Central memory CD8-positive, alpha-beta T cell (primary cell): ENCODE measurements at places on chromosomes 1 and 21.
A peak's percentile ranks its signal among the peaks of the same experiment; 100 is the strongest.

DNA sequence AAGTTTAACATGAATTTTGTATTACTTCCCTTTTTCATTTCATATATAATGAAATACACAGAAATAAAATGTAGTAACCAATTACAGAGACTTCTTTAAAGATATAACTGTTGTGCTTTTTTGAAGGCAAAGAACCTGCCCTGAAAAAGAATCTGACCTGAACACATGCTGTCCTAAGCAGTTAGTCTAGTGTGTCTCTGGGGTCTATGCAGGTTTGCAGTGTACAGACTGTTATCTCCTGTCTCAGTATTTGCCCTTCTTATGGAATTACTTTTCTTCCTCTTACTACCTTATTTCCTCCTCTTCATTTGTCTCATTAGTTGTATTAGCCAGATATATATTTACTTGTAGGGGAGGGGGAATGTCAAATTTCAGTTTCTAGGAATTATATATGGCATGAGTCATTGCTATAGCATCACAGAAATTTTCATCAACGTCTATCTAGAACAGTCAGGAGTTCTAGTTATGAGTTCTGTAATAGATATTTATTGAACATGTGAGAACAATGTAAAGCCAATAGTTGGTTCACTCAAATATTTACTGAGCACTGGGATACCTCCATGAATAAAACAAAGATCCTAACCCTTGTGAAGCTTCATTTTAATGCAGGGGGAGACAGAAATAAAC lies 28.4 kb upstream of the PLEKHO1 start:
- no peak for DNase-seq

- peak; percentile 68 for DNase-seq
Observed at GRCh38 chr1:84998642-84999280, 1.8 kb upstream of the MCOLN2 start.

GRCh38 chr1:28773105-28773504 lies 36.4 kb downstream of the YTHDF2 start:
- DNase-seq = no peak

DNA sequence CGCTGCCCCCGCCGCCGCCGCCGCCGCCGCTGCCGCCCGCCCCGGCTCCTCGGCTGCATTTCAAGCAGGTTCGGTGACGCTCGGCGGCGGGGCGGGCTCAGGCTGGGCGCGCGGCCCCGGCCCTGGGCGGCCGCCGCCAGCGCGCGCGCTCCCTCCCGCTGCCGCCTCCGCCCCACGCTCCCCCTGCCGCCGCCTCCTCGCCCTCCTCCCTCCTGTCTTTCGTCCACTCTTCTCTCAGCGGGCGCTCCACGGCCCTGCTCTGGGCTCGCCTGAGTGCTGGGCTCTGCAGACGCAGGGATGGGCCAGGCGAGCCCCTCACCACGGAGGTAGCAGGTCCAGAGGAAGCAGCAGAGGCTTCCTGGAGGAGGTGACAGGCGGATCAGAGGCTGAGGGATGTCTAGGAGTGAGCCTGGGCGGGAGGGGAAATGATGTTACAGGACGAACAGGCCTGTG lies at the start of gene LRP8:
TSS of gene LRP8 (minus strand) at position 62 of the 453 bp plus-strand sequence. CDS start 158 bp downstream, outside the sequence.
- peak; percentile 57 for DNase-seq

DNA sequence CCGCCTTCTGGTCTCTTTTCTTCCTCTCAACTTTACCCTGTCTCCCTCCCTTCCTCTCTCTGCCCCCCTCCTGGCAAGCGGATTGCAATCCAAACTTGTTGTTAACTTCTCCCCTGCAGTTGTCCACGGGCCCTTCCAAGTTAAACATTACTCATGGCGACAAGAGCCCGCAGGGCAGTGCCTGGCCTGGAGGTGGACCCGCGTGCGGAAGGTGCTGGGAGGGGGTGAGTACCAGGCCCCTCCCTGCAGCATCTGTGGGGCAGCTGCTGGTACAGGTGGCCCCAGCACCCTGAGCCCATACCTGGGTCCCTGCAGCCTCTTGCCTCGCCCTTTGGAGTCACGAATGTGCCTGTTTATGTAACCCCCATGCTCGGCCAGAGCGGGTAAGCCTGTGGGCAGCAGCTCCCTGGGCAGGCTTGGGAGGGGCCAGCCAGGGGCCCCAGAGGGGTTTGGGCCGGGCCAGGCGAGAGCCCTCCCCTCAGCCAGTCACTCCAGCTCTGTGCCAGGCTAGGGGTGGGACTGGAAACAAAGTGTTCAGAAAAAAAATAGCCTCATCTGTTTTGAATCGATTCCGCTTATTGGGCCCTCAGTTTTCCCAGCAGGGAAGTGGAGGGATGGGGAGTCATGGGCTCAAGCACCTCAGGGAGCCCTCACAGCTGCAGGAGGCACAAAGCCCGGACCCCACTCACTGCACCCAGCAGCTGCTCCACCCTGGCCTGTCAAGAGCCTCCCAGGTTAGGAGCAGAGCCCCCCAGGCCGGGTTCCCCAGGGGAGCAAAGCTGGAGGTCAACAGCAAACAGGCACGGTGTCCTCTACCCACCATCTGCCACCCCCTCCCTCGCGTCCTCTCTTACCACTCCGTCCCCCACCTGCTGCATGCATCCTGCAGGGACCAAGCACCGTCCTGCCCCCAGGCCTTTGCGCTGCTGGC lies 14.0 kb upstream of the FAAP20 start:
- no peak for DNase-seq

GRCh38 chr1:56385314-56385713 lies 194.0 kb downstream of the PLPP3 start:
- no peak for DNase-seq

DNA sequence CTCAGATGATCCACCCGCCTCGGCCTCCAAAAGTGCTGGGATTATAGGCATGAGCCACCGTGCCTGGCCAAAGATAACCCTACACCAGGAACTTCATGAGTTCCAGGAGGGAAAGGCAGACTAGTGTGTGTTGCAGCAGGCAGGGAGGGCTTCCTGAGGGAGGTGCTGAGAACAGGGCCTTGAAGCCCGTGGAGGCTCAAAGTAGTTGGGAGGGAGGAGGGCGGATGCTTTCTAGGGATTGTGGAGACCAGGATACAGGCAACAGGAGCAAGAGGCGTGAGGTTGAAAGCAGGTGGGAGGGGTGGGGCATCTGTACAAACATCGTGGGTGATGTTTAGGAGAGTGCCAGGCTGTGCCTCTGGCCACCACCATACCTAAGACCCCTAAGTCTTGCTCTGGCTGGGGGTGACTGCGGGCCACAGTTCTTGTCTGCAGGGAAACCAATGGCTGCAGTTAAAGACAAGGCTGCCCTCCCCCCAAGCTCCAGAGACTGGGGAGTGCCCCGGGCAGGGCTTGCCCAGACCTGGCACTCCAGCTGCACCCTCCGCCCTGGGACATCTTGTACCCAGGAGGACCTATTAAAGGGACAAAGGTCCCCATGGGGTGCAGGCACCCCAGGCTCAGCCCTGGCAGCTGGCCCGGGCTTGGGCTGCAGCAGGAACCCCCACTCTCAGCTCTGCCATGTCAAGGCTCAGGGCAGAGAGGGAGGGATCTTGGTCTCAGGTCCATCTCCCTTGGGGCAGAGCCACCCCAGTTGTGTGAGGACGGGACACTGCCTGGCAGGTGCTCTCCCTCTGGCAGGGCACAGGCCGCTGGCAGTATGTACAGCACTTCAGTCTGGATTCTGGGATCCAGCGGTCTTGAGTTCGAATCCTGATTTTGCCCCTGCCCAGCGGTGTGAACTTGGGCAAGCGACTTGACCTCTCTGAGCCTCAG lies 22.1 kb upstream of the CASZ1 start:
- DNase-seq = no peak

DNA sequence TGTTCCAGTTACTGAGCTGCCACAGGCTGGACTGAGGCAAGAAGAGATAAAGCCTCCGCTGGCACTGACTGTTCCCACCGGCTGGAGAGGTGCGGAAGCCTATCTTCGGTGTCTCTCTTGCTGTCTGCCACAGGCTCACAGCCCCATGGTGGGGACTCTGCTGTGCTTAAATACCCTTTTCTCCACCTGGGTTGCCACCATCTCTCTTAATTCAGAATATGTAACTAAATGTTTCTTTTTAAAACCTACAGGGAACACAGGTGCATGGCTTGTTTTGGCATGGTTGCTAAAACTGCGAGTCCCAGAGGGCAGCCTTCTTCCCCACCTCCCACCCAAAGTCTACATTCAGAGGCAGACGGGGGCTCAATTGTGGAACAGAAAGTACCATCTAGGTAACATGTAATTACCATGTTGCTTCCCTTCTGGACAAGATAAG lies 8.1 kb upstream of the LBR start:
- no peak for DNase-seq

- DNase-seq = peak; percentile 24
Observed at GRCh38 chr1:119870917-119871596, 25.3 kb downstream of the ADAM30 start.

GRCh38 chr21:34180826-34181359 lies 107.5 kb downstream of the MRPS6 start:
- no peak for DNase-seq

DNA sequence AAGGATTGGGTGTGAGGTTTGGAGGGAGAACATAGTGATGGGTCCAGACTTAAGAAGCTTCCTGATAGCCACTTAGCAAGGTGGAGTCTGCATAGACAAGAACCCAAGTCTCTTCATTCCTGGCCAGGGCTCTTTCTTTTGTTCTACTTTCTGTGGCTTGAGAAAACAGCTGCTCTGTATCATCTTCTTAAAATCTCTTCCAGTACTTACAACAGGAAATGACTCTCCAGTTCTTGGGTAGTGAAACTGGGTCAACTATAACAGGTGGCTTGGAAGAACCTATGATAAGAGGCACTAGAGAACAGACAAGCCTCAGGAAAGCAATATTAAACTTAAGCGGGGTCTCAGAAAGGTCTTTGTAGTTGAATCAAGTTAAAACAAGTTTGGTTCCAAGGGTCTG lies 148.1 kb upstream of the USP24 start:
- DNase-seq = no peak

- no peak for DNase-seq
Observed at GRCh38 chr1:197356723-197357533, 88.9 kb downstream of the CRB1 start.

DNA sequence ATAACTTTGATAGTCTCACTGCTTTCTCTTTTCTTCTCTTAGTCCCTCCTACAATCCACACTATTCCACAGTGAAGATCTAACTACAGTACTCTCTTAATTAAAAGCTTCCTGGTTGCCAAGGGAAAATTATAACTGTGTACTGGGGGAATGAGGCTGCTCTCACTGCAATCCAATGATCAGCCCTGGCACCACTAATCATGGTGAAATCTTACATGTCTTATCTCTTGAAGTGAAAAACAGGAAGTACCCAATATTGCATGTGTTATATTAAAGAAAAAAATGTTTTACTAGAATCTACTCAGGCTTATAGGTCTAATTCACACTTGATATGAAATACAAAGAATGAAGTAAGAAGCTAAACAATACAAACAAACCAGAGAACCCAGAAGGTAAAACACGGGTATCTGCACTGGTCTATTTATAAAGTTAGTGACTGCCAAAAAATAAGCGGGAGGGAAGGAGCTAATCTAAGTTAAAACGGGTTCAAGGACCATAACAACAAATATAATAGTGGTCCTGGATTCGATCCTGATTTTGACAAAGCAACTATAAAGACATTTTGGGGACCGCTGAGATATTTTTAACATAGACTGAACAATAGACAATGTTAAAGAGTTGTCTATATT lies 57.5 kb downstream of the RGS2 start:
- no peak for DNase-seq

DNA sequence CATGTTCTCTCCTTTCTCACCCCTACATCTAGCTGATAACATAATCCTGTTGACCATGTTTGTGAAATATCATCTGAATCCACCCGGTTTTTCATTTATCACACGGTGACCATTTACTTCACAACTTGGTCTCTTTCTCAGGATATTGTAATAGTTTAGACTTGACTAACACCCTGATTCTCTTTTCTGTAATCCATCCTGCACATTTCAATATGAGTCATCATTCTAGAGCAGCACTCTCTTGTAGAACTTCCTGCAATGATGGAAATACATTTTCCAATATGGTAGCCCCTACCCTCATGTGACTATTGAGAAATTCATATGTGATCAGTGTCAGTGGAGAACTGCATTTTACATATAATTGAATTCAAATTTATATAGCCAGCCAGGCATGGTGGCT lies 2.3 kb upstream of the JAM2 start:
- no peak for DNase-seq

- no peak for DNase-seq
Observed at GRCh38 chr1:182823220-182823619, 15.9 kb upstream of the DHX9 start.

- DNase-seq = no peak
Observed at GRCh38 chr1:212432272-212432660, 454 bp upstream of the NENF start.

DNA sequence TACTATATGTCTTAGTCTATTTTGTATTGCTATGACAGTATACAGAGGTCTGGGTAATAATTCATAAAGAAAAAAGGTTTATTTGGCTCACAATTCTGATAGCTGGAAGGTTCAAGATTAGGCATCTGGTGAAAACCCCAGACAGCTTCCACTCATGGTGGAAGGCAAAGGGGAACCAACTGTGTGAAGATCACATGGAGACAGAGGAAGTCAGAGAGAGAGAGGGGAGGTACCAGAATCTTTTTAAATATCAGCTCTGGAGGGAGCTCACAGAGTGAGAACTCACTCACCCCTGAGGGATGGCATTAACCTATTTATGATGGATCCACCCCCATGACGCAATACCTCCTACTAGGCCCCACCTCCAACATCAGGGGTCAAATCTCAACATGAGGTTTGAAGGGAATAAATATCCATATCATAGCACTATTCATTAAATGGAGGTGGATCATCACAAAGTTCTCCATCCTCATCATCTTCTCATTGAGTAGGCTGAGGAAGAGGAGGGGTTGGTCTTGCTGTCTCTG lies 290.5 kb downstream of the DSCAM start:
- DNase-seq = no peak

- no peak for DNase-seq
Observed at GRCh38 chr1:23879809-23880208, 11.7 kb upstream of the FUCA1 start.

DNA sequence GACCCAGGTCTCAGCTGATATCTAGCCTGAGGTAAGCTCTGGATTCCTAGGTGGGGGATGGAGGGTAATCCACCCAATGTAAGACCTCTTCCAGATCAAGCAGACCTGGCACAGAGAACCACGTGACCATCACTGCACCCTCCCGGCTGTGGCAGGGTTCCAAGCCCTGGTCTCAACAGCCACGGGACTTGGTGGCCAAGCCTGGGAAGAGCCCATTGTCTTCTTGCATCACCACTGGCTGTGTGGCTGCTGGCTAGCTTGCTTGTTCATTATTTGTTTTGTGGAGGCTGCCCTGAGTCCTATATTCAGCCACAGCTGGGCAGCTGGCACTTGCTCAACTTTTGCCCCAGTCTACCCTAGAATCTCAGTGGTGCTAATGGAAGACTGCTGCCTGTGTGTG lies 24.1 kb upstream of the NFASC start:
- DNase-seq = no peak

DNA sequence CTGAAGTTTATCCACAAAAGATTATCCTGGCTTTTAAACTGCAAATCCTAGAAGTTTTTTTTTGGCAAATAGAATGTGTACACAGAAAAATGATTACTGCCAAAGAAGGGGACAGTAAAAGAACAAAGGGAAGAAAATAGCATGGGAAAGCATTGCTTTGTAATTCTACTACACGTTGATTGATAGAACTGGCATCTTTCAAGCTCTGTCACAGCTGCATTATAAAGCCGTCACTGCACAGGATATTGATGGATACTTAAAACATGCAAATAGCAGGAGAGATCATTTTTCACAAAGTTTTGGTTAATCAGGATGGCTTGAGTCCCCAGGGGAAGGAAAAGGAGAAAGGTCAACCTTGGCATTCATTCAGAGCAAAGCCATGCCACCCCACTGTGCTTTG lies 183.7 kb upstream of the RRP15 start:
- DNase-seq = no peak
